Upper lobe of left lung (tissue), 6 donors: ENCODE measurements at places on chromosomes 16 and 17.

GRCh38 chr17:41835800-41836549, at the start of gene NT5C3B:
TSS of gene NT5C3B (minus strand) at chr17:41836232. CDS start at chr17:41836193, 39 bp downstream.
- H3K27ac ChIP-seq: peak within 1 kb of the TSS; percentile 85
- no peaks in the 10 kb centered on the region for H3K27me3 ChIP-seq
- peak within 1 kb of the TSS; percentile 88 for H3K4me3 ChIP-seq
- H3K4me1 ChIP-seq: peaks cover 11% of the 10 kb centered on the region
- H3K36me3 ChIP-seq: no peaks in the 10 kb centered on the region

GRCh38 chr16:82456683-82457082, 170.1 kb upstream of the CDH13 start:
- no peak overlapping the region for H3K4me3 ChIP-seq
- DNase-seq: peak; percentile 61
- no peak overlapping the region for H3K27ac ChIP-seq
- no peaks in the 10 kb centered on the region for H3K4me1 ChIP-seq

GRCh38 chr17:79921411-79922115, 82.3 kb upstream of the CBX4 start:
- H3K4me1 ChIP-seq: peaks cover 22% of the 10 kb centered on the region
- no peak overlapping the region for H3K27ac ChIP-seq
- no peaks in the 10 kb centered on the region for H3K27me3 ChIP-seq
- no peaks in the 10 kb centered on the region for H3K36me3 ChIP-seq
- H3K4me3 ChIP-seq: no peak overlapping the region

DNA sequence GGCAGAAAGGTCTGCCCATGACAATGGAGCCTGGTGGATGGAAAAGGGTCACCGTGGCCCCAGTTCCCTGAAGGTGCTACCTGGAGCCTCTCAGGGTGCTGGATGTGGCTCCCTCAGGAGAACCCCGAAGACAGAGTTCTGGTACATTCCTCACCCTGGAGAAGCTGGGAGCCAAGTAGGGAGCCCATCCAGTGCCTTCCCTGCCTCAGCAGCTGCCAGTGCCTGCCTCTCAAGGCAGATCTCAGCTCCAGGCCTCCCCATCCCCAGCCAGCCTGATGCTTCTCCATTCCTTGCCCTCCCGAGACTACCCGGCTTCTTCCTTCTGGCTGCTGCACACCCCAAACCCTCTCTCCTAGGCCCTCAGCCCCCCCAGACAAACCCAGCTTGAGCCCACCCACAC, 20.5 kb downstream of the SCGB1C2 start:
- no peak overlapping the region for H3K27ac ChIP-seq
- H3K36me3 ChIP-seq: peaks cover 5% of the 10 kb centered on the region
- H3K4me3 ChIP-seq: no peak overlapping the region
- no peak for DNase-seq

DNA sequence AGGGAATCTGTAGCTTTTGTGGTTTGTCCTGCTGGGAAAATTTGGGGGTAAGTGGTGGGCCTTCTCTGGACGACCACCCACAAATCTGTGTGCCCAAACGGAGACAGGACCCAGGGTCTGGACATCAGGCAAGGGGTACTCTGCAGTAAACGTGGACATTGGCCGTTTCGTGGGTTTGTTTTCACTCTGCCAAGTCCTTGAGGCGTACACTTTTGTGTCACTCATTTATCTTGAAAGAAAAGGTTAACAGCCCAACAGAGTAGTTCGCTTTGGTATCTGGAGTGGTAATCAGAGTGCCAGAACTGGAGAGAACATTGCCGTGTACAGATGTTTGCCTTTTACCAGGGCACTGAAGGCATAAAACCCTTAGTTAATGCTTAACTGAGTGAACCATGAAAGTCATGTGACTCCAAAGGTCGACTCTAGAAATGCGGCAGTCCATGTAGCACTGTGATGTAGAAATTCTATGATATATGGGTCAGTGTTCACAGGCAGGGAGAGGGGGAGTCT, 15.4 kb downstream of the NAA60 start:
- H3K4me3 ChIP-seq: peak overlapping the region; percentile 96
- H3K36me3 ChIP-seq: no peaks in the 10 kb centered on the region
- no peaks in the 10 kb centered on the region for H3K27me3 ChIP-seq
- peaks cover 56% of the 10 kb centered on the region for H3K4me1 ChIP-seq
- H3K27ac ChIP-seq: peak overlapping the region; percentile 98

DNA sequence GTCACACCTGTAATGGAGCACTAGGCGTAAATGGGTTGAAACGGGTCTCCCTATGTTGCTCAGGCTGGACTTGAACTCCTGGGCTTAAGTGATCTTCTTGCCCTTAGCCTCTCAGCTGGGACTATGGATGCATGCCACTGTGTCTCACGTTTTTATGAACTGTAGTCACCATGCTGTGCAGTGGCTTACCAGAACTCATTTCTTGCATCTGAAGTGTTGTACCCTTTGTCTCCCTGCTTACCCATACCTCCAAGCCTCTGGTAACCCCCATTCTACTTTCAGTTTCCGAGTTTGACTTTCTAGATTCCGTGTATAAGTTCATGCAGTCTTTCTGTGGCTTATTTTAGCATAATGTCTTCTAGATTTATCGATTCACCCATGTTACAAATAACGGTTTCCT, 7.7 kb downstream of the PYCARD start:
- H3K36me3 ChIP-seq: peaks cover 58% of the 10 kb centered on the region
- H3K27ac ChIP-seq: no peak overlapping the region
- no peak for DNase-seq
- H3K4me3 ChIP-seq: no peak overlapping the region
- H3K27me3 ChIP-seq: no peaks in the 10 kb centered on the region

- peaks cover 99% of the 10 kb centered on the region for H3K36me3 ChIP-seq
- no peaks in the 10 kb centered on the region for H3K27me3 ChIP-seq
- no peak overlapping the region for H3K4me3 ChIP-seq
- peaks cover 5% of the 10 kb centered on the region for H3K4me1 ChIP-seq
- no peak for DNase-seq
Observed at GRCh38 chr17:78821961-78822360, 18.7 kb downstream of the USP36 start.

- DNase-seq: no peak
- H3K4me1 ChIP-seq: peaks cover 9% of the 10 kb centered on the region
- no peak overlapping the region for H3K27ac ChIP-seq
- H3K4me3 ChIP-seq: no peak overlapping the region
Observed at GRCh38 chr16:11015076-11015475, 70.7 kb downstream of the CLEC16A start.

DNA sequence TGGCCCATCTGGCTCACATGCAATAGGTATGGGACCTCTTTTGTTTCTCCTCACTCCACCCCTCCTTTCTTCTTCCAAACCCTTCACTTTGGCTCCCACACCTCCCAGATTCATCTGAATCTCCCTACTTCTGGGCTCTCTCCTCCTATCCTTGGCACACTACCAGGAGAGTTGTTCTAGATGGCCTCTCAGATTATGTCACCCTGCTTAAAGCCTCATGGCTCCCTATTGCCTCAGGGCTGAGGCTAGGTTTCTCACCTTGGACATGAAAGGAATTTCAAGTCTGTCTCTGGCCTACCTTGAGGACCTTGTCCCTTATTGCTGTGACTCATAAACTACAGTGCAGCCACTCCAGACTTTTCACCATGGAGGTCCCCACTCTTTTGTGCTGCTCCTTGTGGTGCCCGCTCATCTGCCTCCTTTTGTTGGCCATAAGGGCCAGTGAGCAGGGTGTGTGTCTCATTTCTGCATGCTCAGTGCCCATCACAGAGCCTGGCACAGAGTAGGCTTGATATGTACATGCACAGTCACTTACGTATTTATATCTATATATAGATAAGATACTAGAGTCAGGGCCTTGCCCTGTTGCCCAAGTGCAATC, 1.0 kb upstream of the MFAP4 start:
- peaks cover 10% of the 10 kb centered on the region for H3K36me3 ChIP-seq
- H3K27me3 ChIP-seq: no peaks in the 10 kb centered on the region
- peak overlapping the region; percentile 74 for H3K27ac ChIP-seq
- no peak for DNase-seq

DNA sequence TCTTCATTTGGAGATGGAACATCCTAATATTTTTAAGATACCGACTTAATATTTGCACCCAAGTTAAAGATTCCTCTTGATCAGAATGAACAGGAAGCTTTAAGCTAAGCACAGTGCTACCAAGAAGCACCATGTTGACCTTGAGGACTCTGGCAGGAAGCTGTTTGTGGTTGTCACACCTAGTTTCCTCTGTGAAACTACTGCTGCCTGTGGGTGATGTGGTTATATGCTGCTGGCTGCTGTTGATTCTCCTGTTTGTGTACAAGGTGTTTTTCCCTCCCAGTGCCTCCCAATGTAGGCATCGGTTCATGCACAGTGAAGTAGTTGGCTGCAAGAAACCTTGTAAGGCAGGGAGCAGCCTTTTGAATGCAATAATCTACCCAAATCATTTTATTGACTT, 23.4 kb downstream of the RBL2 start:
- no peaks in the 10 kb centered on the region for H3K27me3 ChIP-seq
- H3K36me3 ChIP-seq: peaks cover 96% of the 10 kb centered on the region
- no peak overlapping the region for H3K27ac ChIP-seq
- H3K4me3 ChIP-seq: no peak overlapping the region
- no peak for DNase-seq

DNA sequence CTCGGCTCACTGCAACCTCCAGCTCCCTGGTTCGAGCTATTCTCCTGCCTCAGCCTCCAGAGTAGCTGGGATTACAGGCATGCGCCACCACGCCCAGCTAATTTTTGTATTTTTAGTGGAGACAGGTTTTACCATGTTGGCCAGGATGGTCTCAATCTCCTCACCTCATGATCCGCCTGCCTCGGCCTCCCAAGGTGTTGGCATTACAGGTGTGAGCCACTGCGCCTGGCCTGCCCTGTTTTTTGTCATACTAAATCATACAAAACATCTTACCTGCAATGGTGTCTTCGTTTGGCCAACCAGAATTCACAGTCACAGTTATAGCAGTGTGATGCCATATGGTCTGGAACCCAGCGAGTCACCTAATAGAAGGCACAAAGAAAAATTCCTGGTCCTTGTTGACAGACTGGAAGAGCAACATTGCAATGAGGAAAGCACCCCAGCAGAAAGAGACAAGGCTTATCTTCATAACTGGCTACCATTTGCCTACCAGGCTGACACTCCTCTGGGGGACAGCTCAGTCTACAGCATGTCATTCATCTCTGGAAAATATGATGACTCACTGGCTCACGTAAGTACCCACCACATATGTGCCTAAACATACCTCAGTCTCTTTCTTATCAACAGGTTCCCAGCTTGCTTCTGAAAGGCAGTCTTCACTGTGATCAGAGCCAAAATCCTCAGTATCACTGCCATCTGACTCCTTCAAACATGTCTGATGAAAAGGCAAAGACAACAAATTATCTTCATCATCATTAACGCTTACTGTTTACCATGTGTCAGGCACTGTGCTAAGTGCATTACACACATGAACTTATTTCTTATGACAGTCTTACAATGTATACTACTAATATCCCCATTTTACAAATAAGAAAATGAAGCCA, 4.3 kb upstream of the HSF5 start:
- no peak for DNase-seq
- H3K4me3 ChIP-seq: no peak overlapping the region
- peaks cover 94% of the 10 kb centered on the region for H3K36me3 ChIP-seq
- no peaks in the 10 kb centered on the region for H3K27me3 ChIP-seq
- no peaks in the 10 kb centered on the region for H3K4me1 ChIP-seq

- no peaks in the 10 kb centered on the region for H3K36me3 ChIP-seq
- no peaks in the 10 kb centered on the region for H3K27me3 ChIP-seq
- H3K4me3 ChIP-seq: no peak overlapping the region
- H3K4me1 ChIP-seq: no peaks in the 10 kb centered on the region
- H3K27ac ChIP-seq: no peak overlapping the region
Observed at GRCh38 chr16:77807021-77807420, 18.7 kb downstream of the VAT1L start.

DNA sequence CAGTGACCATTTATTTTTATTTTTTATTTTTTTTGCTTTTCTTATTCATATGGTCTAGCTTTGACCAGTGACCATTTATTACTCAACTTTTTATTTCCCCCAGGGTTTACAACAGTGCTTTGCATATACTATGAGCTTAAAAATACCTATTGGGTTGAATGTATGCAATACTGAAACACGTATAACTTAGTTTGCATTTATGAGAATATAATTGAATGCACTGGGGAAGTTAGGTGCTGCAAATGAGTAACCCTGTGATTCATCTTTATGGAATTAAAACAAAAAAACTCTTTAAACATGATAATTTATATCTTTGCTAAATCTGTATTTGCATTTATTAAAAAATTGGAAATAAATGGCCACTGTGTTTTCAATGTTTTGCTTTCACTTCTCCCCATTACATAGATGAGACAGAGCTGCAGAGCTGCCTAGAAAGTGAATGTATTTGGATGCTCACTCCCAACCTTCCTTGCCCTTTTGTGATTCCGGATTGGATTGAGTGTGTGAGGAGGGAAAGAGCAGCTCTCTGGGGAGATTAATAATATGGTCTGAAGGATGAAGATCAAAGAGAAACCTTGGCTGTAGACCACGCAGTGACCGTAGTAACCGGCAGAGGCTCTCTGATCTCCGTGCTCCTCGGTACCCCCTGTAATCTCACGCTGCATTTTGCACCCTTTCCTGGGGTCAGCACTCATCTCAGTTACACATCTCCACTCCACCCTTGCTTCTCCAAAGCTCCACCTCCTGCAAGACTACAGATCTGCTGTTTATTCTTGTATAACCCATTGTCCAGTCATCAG, 14.3 kb downstream of the TMEM100 start:
- no peak overlapping the region for H3K4me3 ChIP-seq
- H3K27me3 ChIP-seq: no peaks in the 10 kb centered on the region
- H3K36me3 ChIP-seq: no peaks in the 10 kb centered on the region
- no peak for DNase-seq

GRCh38 chr17:7444682-7445618, at the start of gene CHRNB1:
TSS of gene CHRNB1 (plus strand) at chr17:7445061. CDS start at chr17:7445128, 67 bp downstream.
- H3K4me1 ChIP-seq: peaks cover 34% of the 10 kb centered on the region
- no peak within 1 kb of the TSS for H3K27ac ChIP-seq
- H3K27me3 ChIP-seq: peaks cover 9% of the 10 kb centered on the region
- H3K4me3 ChIP-seq: peak within 1 kb of the TSS; percentile 14
- no peaks in the 10 kb centered on the region for H3K36me3 ChIP-seq

GRCh38 chr17:27593232-27593856, 37.6 kb upstream of the LGALS9 start:
- H3K36me3 ChIP-seq: peaks cover 8% of the 10 kb centered on the region
- DNase-seq: no peak
- no peaks in the 10 kb centered on the region for H3K4me1 ChIP-seq
- no peaks in the 10 kb centered on the region for H3K27me3 ChIP-seq

DNA sequence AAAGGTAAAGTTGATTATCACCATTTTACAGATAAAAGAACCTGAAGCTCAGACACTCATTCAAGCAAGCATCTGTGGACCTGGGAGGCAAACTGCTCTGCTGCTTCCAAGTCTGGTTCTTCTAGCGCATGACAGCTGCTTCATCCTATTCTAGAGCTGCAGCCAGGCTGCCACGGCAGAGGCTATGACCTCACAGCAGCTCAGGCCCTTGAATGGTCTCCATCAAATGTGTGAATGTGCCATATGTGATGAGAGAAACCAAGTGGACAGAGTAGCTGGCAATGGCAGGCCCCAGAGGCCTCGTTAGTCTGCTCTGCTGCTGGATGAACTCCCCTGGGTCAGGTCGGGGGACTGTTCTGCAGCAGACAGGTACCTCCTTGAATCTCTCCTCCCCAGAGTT, 30.7 kb upstream of the FOXJ1 start:
- H3K27ac ChIP-seq: no peak overlapping the region
- no peaks in the 10 kb centered on the region for H3K27me3 ChIP-seq
- DNase-seq: no peak
- H3K4me3 ChIP-seq: no peak overlapping the region
- H3K4me1 ChIP-seq: no peaks in the 10 kb centered on the region
